ENCODE measurements at places on chromosomes 7 and 10.

- DNase-seq: no peak
These were observed 28.5 kb downstream of the CYP2W1 start for GRCh38 chr7:1011297-1012003.

- no peak for DNase-seq
These were observed 25.8 kb downstream of the DENND10 start for GRCh38 chr10:119129721-119130120.

- DNase-seq: no peak
These were observed at the start of gene FFAR4 for GRCh38 chr10:93566435-93567276. TSS of gene FFAR4 (plus strand) at chr10:93566665. CDS start at chr10:93566721, 56 bp downstream.

DNA sequence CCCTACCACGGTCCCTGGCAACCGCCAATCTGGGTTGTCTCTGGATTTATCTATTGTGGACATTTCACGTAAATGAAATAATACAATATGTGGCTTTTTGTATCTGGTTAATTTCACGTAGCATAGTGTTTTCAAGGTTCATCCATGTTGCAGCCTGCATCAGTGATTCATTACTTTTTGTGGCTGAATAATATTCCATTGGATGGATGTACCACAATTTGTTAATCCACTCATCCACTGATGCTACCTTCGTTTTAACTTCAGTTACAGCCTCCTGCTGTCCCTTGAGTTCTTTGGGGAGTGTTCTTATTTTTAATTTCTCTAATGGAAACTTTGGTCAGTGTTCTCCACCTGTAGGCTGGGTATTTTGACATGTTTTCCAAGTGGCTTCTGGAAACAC is 49.5 kb downstream of the GRK5 start:
- DNase-seq: no peak

DNA sequence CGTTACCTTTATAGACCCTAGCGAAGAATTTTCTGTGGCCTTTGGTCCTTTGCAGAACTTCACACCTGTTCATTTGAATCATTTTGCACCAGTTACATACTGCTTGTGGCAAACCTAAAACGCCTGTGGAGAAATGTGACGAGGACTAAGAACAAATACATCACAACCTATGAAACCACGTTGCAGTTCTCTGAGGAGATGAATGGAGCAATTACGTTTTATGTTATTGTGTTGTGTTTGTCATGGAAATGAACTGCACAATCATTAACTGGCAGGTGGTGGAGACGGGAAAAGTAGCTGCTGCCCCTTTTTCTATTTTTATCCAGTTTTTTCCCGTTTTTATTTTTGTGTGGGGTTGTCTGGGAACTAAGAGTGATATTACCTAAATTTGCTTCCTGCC is 505.5 kb downstream of the SDK1 start:
- no peak for DNase-seq

GRCh38 chr10:89646889-89647657 is 2.0 kb upstream of the PANK1 start:
- no peak for DNase-seq

GRCh38 chr7:31850066-31850465 is 163.1 kb downstream of the PPP1R17 start:
- DNase-seq: no peak

DNA sequence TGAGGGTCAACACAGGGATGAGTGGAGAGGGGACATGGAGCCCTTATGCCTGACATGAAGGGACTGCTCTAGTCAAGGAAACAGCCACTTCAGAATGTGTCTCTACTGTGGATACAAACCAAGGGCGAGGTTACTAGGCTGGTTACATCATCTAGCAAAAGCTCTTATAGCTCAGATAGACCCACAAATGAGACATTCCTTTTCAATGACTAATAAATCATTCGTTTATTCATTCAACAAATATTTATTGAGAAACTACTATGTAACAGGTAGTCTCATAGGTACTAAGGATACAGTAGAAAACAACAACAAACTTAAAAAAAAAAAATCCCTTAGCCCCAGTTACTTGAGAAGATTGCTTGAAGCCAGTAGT is 219.5 kb downstream of the KIAA1217 start:
- no peak for DNase-seq

DNA sequence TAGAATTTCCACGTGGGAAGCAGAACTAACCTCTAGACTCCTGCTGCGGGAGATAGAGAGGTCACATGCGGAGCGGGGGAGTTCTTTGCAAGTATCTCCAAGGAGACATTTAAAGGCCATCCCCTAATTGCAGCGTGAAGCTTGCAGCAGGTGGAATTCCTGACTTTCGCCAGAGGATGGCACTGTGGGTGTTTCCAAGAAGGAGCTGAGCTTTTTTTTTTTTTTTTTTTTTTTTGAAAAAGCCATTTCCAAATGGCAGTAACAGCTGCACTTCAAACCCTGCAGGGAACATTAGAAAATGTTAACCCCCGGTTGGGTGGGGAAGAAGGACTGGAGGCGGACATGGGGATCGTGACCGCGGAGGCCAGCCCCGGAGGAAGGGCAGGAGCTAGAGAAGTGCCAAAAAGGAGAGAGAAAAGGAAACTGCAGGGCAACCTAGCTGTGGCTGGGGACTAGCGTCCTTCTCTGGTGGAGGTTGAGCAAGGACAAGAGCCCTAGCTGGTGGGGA is 487.7 kb downstream of the TYW1 start:
- no peak for DNase-seq

GRCh38 chr7:38728145-38728544 is 97.0 kb upstream of the AMPH start:
- DNase-seq: no peak

- DNase-seq: no peak
These were observed 127.5 kb downstream of the SNX10 start for GRCh38 chr7:26419198-26419597.

DNA sequence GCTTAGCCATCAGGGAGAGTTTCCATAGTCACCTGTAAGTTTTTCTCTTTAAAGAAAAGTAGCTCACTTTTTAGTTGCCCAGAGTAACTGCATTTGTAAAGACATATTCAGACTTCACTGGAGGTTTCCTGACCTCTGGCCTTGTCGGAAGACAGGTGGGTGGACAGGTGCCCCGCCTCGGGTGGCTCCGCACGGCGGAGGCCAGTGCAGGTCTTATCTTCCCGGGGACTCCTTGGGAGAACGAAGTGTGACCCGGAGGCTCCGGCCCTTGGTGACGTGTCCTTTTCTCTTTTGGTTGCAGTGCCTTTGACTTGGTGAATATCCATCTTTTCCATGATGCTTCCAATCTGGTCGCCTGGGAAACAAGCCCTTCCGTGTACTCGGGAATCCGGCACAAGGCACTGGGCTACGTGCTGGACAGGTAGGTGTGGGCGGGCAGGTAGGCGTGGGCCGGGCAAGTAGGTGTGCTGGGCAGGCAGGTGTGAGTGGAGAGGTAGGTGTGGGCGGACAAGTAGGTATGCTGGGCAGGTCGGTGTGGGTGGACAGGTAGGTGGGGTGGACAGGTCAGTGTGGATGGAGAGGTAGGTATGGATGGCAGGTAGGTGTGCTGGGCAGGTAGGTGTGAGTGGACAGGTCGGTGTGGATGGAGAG is 75.8 kb downstream of the NKX6-2 start:
- no peak for DNase-seq

- DNase-seq: no peak
These were observed 807 bp upstream of the MINPP1 start for GRCh38 chr10:87503886-87504285.

DNA sequence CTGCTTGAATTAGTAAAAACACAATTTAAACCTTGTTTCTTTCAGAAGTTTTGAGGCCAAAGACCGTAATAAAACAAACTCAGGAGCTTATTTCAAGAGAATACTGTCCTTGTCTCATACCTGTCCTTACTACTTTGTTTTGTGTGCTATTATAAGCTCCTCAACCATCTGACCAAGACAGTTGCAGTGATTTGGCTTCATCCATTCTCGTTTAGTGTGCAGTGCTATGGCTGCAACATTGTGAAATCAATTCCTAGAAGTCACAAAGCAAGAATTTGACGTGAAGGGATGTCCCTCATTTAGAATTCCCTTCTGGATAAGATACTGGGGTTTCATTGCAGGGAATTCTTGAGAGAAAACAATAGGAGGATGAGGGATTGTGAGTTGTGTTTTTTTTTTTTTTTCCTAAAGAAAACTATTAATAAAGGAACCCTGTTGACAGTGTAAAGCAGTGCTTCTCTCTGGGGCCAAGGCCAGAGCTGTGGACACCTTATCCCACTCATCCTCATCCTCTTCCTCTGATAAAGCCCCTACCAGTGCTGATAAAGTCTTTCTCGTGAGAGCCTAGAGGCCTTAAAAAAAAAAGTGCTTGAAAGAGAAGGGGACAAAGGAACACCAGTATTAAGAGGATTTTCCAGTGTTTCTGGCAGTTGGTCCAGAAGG is at the start of gene OIT3:
OIT3 (plus strand) TSS at position 604 of the 663 bp plus-strand sequence. CDS start 60 bp downstream, outside the sequence.
- DNase-seq: no peak

DNA sequence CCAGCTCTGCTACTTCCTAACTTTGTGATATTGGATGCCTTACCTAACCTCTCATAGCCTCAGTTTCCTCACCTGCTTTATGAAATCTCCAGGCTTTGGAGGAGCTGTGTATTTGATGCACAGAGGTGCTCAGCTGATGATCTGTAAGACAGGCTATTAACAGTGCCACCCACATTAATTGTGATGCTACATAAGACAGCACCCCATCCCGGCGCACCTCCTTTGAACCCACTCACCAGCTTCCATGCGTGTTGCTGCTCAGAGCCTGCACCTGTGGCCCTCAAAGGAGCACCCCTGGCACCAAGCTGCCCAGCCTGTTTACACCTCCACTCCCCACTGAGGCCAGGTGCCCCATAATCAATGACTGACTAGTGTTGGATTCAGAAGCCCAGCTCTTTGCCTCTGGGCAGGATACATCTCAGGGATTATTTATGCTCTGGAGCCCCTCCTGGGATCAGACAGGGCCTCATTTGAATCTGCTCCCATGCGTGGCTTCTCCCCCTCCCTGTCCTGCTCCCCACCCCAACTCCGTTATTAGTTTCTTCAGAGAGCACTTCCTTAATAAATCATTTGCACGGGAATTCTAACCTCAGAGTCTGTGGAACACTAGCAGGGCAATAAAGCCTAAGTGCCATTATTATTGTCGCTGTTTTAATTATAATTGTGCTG is 87.7 kb downstream of the GFRA1 start:
- no peak for DNase-seq

- DNase-seq: no peak
These were observed at the start of gene PAPOLB for GRCh38 chr7:4861673-4862072. TSS of gene PAPOLB (minus strand) at chr7:4862030. CDS start at chr7:4861810, 220 bp downstream.

DNA sequence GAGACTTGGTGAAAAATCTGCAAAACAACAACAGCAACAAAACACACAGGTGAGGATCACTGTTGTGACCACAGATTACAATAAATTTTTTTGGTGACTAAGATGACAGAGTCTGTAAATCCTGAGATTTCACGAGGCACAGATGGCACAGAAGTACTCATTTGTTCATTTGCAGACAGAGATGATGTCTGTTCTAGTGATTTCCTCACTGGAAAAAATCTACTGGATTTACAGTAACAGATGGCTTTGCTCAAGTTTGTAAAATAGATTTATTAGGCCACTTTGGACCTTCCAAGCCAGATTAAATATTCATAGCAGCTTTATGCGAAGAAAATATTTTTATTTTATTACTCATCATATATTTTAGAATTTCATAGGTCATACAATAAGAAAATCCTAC is 113.5 kb upstream of the IL6 start:
- DNase-seq: no peak

GRCh38 chr7:77674878-77675277 is 21.4 kb upstream of the RSBN1L start:
- DNase-seq: no peak

GRCh38 chr7:30255064-30255769 is 29.2 kb upstream of the ZNRF2 start:
- no peak for DNase-seq

GRCh38 chr7:142443216-142444010 is 185.6 kb upstream of the PRSS58 start:
- DNase-seq: no peak

- no peak for DNase-seq
These were observed 156.9 kb upstream of the SH2B2 start for GRCh38 chr7:102129636-102130370.

GRCh38 chr7:128069373-128070364 is 38.4 kb upstream of the LRRC4 start:
- no peak for DNase-seq

DNA sequence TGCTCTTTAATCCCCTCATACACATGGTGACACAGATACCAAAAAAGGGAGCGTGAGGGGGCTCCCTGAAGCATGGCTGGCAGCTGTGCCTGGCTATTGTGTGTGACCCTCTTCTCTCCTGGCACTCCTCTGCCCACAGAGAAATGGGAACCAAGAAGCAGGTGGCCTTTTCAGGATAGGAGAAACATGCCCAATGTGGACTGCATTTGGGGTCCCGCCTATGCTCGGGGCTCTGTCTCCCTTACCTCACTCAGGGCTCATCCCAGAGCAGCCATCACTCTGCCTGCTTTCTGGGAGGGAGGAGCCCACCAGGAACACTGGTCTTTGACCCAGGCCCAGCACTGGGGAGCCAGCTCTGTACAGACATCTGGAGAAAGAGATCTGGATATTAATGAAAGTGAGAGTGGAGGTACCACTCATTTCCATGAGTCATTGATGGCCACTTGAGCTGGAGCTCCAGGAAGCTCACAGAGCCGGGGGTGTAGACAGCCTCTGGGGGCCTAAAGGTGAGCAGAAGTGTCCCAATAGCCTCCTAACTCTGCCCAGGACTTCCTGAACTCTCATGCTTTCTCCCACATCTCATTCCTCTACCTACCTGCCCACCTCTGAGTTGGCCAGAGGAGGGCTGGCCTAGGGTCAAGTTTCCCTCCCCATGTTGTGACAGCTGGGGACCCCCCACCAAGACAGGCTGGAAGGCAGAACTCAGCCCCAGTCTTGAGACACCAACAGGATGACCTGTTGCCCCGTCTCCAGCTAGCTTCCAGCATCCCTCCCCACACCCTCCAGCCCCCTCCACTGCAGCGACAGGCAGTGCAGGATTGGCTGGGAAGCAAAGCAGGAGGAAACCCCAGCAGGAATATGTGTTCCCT is 42.6 kb downstream of the DRGX start:
- DNase-seq: no peak

GRCh38 chr7:31082017-31082416 is 29.9 kb downstream of the ADCYAP1R1 start:
- no peak for DNase-seq

DNA sequence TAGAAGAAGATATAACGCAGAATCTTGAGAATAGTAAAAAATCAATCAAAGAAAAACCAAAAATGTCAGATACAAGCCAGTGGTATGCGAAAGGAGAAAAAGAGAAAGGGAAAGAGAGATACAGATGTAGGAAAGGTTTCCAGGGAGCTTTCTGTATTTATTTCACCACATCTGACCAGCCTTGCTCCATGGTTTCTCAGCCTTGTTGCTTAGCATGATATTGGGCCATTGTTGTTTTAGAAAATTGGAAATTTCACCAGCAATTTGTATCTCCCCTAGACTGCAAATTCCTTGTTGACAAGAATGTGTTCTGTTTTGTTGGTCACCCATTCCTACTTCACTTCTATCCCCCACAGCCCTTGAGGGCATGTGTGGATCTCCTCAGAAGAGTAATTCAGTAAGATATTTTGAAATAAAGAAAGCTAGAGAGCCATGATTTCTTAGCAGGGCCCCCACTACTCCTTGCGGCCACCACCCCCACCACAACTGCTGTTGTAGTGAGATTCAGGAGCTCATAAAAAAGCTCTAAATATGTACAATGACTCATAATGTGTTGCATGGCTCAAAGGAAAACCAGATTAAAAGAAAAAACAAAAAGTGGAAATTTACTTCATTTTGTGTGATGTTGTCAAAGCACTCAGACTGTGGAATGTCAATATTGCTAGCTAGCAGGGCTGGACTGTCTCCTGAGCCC is 138.7 kb downstream of the CHRM2 start:
- DNase-seq: no peak

GRCh38 chr10:112951359-112952281 is 1.6 kb downstream of the TCF7L2 start:
- peak; percentile 8 for DNase-seq

GRCh38 chr10:92688927-92689662 is 660 bp upstream of the HHEX start:
- DNase-seq: peak; percentile 10

- no peak for DNase-seq
These were observed 17.8 kb downstream of the CELF2 start for GRCh38 chr10:11035301-11035991.

Data from T-helper 2 cell treated with Interferon-gamma antibody and Interleukin-4, amounts not matched to agents 5 μg/mL and 100 μg/mL, for 36 hours (primary cell).